Activated CD8-positive, alpha-beta memory T cell treated with anti-CD3 and anti-CD28 coated beads for 24 hours (primary cell): ENCODE measurements at places on chromosomes 2 and 18.

GRCh38 chr2:201194097-201194496, 11.2 kb downstream of the CASP10 start:
- DNase-seq = no peak

DNA sequence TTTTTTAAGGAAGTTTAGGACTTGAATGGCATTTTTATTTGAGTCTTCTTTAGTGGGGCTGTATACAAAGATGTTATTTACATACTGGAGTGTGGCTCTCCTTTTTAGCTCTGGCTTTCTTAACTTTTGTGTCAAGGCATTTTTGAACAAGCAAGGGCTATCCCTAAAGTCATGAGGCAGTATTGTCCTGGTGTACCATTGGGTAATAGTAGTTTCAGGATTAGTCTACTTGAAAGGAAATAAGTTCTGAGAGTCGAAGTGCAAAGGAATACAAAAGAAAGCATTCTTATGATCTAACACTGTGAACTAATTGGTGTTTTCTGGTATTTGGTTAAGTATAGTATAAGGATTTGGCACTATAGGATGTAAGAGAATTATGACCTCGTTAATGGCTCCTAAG, 1.9 kb upstream of the CYP27A1 start:
- no peak for DNase-seq

DNA sequence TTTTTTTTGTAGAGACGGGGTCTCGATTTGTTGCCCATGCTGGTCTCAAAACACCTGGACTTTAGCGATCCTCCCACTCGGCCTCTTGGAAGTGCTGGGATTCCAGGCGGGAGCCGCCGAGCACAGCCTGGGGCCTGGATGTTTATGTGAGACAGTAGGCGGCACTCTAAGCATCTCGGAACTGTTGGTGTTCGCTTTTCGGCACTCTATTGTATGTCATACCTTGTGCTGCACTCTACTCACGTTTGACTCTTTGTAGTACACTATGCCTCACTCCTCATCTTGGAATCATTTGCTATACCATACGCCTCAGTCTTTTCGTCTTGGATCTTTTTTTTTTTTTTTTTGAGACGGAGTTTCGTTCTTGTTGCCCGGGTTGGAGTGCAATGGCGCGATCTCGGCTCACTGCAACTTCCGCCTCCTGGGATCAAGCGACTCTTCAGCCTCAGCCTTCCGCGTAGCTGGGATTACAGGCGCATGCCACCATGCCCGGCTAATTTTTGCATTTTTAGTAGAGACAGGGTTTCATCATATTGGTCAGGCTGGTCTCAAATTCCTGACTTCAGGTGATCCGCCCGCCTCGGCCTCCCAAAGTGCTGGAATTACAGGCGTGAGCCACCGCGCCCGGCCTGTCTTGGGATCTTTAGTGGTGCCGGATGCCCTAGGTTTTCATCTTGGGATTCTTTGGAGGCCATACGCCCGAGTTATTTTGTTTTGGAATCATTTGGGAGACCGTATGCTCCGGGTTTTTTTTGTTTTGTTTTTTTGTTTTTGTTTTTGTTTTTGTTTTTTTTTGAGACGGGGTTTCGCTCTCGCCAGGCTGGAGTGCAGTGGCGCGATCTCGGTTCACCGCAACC, 24.2 kb upstream of the ZDBF2 start:
- DNase-seq = no peak

DNA sequence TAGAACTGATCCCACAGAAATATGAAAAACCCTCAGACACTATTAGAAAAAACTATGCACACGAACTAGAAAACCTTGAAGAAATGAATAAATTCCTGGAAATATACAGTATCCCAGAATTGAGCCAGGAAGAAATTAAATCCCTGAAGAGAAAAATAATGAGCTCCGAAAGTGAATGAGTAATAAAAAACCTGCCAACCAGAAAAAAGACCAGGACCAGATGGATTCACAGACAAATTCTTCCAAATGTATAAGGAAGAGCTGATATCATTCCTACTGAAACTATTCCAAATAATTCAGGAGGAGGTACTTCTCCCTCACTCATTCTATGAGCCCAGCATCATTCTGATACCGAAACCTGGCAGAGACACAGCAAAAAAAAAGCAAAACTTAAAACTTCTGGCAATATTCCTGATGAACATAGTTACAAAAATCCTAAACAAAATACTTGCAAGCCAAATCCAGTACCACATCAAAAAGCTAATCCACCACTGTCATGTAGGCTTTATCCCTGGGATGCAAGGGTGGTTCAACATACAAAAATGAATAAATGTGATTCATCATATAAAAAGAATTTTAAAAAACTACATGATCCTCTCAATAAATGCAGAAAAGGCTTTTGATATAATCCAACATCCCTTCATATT, 1397.6 kb upstream of the DDX18 start:
- DNase-seq = no peak

- no peak for DNase-seq
Observed at GRCh38 chr2:12083713-12084419, 337.4 kb downstream of the LPIN1 start.

- DNase-seq = no peak
Observed at GRCh38 chr2:100222844-100223243, 80.5 kb upstream of the AFF3 start.

- no peak for DNase-seq
Observed at GRCh38 chr2:188388831-188389230, 97.2 kb downstream of the GULP1 start.

- no peak for DNase-seq
Observed at GRCh38 chr2:152078662-152079061, 20.2 kb downstream of the CACNB4 start.

GRCh38 chr18:46814399-46814798, 57.5 kb upstream of the ST8SIA5 start:
- DNase-seq = no peak

- DNase-seq = no peak
Observed at GRCh38 chr2:85949280-85949679, 60.5 kb upstream of the ST3GAL5 start.

GRCh38 chr2:6358985-6359384, 506.7 kb downstream of the CMPK2 start:
- DNase-seq = no peak

DNA sequence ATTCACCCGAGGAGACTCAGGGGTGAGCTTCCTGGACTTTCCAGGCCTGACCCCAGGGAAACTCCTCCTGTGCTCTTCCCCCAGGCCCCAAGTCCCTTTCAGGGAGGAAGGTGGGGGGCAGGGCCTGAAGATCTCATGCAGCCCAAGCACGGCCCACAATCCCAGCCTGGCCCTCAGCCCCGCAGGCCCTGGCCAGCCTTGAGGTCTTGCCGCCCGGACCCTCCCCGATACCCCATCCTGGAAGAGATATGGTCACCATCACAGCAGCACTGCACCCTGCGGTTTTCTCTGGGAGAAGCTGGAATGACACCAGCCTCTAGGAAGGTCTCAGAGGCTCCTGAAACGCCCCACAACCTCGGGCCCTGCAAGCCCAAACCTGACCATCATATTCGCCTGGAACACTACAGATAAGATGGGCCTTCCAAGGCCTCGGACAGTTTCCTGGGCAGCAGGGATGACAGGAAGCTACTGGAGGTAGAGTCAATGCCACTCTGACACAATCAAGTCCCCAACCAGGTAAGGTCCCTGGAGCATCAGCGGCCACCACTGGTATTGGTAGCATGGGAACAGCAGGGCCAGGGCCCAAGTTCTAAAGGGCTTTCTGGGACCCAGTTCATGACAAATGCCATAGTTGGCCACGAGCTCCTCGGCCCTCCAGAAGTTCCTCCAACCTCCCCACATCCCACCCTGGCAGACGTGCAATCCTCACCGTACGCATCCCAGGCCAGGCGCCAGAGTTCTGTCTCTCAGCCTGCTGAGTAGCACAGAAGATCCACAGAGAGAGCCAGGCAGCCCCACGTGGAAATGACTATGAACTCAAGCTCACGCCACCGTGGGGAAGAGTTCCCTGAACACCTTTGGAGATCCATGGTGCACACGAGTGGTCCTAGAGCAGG, 8.6 kb downstream of the SDC1 start:
- no peak for DNase-seq

DNA sequence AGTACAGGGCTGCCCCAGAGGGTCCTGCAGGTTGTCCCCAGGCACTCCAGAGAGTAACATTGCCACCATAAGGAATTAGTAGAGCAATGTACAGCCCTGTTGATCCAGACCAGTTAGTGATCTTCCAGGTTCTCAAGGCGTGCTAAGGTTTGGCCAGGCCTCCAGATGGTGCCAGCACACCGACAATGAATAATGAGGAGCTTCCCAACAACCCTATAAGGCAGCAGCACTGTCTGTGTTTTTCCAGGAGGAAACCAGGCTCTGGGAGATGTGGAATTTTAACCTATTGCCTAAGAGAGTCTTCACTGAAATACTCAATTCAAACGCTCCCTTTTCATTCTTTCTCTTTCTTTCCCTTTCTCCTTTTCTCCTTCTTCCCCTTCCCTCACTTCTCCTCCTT, 122.1 kb downstream of the MGAT5 start:
- no peak for DNase-seq

GRCh38 chr2:226169751-226170581, 629.7 kb downstream of the IRS1 start:
- no peak for DNase-seq
